NCI-H2227 treated with DMSO at 0.1 percent for 48 hours (cell line): ENCODE measurements at places on chromosomes 13 and 19.

DNA sequence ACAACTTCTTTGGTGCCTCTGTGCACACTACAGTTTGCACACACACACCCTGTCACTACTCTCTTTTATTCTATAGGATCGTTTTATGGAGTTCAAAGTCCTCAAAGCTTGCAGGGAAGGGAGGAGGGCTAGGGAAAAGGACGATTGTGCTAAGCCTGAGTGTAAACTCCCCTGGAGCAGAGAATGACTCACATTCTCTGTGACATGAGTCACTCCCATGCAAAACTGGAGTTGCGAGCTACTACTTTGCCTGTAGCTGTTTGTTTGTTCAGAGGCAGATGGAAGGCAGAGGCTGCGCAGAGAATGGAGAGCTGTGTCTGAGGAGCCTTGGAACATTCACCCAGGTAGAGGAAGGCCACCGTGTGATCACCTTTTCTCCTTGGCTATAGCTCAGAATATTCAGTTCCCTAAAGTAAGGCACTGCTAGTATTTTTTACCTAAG lies 80.5 kb upstream of the MBNL2 start:
- DNase-seq: no peak

DNA sequence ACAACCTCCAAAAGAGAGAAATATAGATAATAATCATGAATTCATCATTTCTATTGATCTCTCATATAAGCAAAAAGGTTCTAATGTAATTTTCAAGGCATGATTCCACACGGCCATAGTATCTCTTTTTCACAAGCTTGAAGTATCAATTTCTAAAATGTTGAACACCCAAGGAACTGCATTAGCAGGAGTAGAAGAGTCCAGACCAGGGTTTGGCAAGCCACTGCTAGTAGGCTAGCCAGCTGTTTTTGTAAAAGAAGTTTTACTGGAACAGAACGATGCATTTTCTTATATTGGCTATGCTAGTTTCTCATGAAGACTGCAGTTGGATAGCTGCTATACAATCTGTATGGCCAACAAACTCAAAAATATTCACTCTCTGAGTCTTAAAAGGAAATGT lies 481.5 kb upstream of the MIR17HG start:
- no peak for DNase-seq

DNA sequence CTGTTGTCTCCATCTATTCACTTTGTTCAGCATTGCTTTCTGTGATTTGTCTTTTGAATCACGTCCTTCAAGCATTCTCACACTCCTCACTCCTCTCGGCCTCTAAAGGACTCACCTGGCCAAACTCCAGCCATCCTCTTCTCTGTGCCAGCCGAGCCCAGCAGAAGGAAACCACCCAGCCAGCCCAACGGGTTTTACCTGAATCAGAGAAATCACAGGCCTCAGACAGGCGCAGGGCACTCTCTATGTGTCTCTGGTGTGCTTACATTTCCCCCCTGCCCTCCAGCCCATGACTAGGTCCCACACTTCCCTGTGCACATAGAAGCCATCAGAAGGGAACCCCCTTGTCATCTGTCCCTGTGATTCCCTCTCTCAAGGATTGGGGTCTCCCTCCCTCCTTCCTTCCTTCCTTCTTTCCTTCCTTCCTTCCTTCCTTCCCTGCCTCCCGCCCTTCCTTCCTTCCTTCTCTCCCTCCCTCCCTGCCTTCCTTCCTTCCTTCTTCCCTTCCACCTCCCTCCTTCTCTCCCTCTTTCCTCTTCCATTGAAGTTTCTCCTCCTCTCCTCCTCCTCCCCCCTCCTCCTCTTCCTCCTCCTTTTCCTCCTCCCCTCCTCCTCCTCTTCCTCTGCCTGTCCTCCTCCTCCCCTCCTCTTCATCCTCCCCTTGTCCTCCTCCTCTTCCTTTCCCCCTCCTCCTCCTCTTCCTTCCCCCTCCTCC lies 8.8 kb upstream of the ZNF541 start:
- no peak for DNase-seq

DNA sequence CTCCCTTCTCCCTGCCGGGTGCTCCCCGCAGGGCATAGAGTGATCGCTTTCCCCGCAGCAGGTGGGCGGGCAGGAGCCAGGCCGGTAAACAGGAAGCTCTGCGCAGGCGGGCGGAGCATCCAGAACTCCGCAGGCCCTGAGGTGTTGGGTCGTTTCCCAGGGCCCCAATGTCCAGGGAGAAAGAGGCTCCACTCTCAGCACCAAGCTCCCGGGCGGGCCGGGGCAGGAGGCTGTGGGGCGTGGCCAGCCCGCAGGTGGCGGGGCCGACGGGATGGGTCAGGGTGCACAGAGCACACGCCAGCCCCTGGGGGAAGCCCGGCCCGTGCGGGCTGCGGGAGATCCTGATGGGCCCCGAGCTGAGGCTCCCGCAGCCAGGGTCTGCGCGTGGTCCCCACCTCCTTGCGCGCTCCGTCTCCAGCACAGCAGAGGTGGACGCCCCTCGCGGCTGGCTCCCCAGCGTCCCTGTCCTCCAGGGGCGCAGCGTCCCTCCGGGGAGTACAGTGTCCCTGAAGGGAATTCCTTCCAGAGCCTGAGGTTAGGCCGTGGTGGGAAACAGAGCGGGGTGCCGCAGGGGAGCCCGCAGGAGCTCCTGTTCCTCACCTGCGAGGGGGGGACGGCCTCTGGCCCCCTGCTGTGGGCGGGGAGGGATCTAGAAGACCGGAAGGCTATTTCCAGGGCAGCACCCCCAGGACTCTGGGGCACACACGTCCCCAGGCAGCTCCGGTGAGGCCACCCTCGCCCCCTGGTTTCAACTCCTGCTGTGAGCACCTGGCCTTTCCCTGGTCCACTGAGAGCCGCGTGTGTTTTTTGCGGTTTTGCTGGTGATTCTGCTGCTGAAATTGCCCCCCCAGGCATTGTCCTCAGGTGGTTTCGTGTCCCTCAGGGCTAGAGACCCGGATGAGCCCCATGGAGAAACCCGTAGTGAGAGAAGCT lies 12.2 kb downstream of the PIP5K1C start:
- DNase-seq: no peak

GRCh38 chr13:50923272-50923671 lies 13.7 kb downstream of the RNASEH2B start:
- no peak for DNase-seq

GRCh38 chr13:47901441-47901840 lies 99.6 kb downstream of the SUCLA2 start:
- no peak for DNase-seq

- DNase-seq: no peak
These were observed 152.5 kb downstream of the IER2 start for GRCh38 chr19:13302526-13303270.

DNA sequence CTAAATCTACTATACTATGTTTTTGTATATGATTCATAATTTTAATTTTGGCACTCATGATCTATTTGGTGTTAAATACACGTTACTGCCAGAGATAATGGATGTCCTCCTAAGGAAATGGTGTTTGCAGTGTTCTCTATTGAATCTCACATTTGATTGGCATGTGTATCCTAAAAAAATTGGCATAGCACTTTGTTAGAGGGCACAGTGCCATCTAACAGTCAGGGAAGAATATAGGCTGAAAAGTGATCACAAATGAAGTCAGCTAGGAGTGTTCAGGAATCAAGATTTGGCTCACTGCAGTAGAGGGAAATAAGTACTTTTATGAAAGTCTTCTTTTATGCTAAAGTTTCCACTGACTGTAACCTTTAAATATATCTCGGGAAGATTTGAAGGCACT lies 624.6 kb downstream of the GPC6 start:
- no peak for DNase-seq

DNA sequence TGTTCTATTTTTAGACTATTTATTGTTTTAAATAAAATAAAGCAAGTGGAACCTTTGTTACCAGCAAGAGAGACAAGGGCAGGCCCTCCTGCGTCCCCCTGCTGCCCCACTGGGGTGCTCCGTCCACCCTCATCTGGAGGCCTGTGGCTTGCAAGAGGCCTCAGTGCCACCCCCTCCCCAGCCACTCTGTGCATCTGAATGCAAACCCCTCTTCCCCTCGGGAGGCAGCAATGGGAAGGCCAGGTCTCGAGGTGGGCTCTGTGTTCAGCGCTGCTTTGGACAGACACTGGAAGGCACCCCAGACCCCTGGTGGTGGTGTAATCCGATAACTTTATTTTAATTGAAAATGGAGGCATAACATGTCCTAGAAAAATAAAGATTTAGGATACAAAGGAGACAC lies 4.6 kb downstream of the SIX5 start:
- DNase-seq: no peak

GRCh38 chr19:49605605-49606004 lies 14.6 kb downstream of the PRR12 start:
- no peak for DNase-seq

- DNase-seq: no peak
These were observed 10.3 kb downstream of the PTPRS start for GRCh38 chr19:5330307-5330720.

GRCh38 chr13:69291292-69291906 lies 816.2 kb upstream of the ATXN8OS start:
- no peak for DNase-seq

DNA sequence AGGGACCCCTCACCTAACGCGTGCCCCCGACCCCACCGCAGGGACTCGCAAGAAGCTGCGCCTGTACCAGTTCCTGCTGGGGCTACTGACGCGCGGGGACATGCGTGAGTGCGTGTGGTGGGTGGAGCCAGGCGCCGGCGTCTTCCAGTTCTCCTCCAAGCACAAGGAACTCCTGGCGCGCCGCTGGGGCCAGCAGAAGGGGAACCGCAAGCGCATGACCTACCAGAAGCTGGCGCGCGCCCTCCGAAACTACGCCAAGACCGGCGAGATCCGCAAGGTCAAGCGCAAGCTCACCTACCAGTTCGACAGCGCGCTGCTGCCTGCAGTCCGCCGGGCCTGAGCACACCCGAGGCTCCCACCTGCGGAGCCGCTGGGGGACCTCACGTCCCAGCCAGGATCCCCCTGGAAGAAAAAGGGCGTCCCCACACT lies 4.7 kb upstream of the MYBPC2 start:
- DNase-seq: peak; percentile 18

DNA sequence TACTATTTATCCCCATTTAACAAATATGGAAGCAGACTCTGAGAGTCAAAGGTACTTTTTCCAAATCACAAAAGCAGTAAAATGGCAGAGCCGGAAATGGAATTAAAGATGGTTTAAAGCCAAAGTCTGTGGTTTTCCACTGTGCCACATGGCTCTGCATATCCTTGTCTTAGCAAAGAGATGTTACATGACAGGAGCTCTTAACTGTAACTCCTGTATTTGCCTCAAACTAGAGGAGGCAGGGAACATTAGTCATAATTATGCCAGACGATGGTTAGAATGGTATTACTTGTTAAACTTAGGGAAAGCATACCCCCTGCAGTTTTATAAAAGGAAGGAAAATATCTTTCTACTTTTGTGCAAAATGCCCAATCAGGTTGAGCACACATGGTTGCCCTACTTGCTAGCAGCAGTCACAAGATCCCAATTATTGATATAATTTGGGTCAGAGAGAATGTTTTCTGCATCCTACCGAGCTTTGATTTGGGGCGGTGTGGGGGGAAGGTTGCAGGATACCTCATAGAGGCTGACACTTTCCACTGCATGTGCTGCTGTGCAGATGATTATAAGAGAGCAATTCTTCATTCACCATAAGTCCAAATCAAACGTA lies 42.0 kb upstream of the MAB21L1 start:
- no peak for DNase-seq
